ENCODE measurements at places on chromosomes 3 and 15. TPM values are rescaled to one million over a fixed set of nuclear protein-coding genes. Genes with fewer than 3 reads are reported as not detected.

The PLSCR2 gene
- total RNA-seq = not detected

The KLHL6 gene
- 17.3 TPM for total RNA-seq

GRCh38 chr3:18423401-18424212 is 1.5 kb downstream of the SATB1 start:
- DNase-seq = peak; percentile 63

GRCh38 chr15:71252044-71252739 is 136.9 kb downstream of the THSD4 start:
- DNase-seq = no peak

- peak; percentile 28 for DNase-seq
Measured at GRCh38 chr3:71421820-71422566, 161.5 kb downstream of the FOXP1 start.
